Neural crest cell (in vitro differentiated cells): ENCODE measurements at places on chromosomes 4 and X.

DNA sequence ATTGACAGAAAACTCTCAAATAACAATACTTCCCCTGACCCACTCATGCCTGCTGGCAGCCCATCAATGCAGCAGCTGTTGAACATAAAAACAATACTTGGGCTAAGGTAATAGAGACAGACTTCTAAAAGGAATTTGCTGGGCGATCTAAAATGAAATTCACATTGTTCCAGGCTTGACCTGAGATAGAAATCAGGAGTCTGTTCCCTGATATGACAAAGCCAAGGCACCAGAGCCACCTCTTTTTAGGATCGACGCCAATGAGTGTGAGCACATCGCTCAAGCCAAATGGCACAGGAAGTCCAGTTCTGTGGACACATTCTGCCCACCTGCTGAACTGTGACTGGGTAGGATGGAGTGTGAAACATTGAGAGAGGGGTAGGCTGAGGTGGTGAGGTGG lies 4.9 kb downstream of the SEPTIN11 start:
- DNase-seq = no peak

DNA sequence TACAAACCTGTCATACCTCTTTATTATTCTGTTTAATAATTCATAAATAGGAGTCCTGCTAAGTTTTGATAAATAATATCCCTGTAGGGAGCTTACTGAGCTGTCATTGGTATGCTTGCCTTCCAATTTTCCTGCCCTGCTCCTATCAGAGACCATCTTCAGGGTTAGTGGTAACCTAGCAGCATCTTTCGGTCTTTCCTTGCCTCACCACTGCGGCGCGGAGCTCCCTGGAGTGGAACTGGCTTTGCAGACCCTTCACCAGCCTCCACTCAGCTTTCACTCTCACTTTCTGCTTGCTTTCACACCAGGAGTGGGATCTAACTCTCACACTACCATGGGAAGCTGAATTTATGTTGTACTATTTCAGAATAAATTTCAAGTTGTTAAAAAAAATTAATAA lies 481.7 kb upstream of the ATOH1 start:
- DNase-seq = no peak

- DNase-seq = peak; percentile 17
These were observed 29.6 kb downstream of the PDGFC start for GRCh38 chr4:156941940-156942548.

DNA sequence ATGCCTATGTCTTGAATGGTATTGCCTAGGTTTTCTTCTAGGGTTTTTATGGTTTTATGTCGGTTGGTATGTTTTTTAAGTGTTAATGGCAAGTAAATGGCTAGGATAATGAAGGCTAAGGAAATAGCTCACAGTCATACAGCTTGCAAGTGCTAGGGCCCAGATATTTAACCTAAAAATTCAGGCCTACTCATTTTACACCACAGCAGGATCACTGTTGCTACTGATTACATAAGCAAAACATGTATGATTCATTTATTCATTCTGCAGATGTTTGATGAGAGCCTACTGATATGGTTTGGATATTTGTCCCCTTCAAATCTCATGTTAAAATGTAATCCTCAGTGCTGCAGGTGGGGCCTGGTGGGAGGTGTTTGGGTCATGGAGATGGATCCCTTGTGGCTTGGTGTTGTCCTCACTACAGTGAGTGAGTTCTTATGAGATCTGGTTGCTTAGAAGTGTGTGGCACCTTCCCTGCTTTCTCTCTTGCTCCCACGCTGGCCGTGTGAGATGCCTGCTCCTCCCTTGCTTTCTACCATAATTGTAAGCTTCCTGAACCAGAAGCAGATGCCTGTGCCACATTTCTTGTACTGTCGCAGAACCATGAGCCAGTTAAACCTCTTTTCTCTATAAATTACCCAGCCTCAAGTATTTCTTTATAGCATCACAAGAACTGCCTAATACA lies 175.5 kb downstream of the MAPK10 start:
- no peak for DNase-seq

DNA sequence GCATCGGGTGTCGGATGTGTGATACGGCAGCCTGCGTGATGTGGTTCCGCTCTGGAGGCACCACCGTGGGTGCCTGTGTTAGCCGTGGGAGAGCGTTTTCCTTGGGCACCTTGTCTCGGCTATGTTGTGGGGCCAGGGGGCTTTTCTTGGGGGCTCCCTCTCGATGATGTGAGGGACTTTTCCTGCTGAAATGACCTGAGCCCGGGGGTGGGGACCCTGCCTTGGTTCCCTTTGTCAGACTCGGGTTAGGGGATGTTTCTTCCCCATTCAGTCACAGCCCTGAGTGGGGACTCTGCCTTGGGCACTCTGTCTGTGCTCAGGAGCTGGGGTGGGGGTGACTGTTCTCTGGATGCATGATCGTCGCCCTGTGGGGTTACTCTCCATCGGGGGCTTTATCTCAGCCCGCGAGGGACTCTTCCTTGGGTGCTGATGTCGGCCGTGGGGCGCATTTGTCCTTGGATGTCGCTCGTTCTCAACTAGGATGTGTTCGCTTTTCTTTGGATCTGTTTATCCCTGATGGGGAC lies 26.7 kb downstream of the CT45A3 start:
- DNase-seq = no peak

- DNase-seq = no peak
These were observed 2315.4 kb upstream of the AGA start for GRCh38 chr4:179757641-179758040.

GRCh38 chr4:26372525-26373172 lies 51.8 kb downstream of the RBPJ start:
- DNase-seq = no peak

DNA sequence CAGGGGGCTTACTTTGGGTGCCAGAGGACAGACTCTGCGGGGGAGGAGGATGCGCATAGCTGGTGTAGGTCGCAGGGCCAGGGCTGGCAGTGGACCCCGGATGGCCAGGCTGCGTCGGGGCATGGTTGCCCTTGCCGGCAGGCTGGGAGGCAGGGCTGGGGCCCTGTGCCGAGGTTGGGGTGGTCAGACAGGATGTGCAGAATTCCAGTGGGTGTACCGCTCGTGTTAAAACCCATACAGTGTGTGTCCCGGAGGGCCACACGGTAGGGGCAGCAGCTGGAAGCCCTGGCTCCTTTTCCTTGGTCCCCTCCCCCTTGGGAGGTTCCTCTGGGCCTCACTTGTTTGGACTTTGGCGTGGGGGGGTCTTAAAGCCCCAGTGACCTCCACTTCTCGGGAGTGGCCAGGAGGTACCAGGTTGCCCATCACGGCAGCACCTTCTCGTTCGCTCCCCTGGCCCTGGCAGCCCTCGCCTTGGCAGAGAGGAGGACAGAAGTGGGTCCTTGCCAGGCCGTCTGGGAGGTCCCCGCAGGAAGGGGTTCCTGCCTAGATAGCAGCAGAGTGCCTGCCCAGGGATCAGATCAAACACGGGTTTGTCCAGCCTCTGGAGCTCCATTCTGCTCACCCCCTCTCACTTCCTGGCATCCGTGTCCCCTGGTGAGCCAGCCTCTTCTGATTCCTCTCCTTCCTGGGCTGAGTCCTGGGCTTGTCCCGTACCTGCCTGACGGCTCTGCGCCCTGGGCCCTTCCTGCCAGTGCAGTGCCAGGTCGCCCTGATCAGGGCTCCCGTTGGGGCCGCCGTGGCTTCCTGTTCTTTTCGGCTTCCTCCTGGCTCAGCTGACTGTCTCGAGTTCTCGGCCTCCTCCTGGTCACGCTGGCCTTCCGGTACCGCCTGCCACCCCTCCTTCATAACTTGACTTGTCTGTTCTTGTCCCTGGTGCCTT lies 56.7 kb upstream of the HGFAC start:
- DNase-seq = no peak

GRCh38 chr4:88818631-88819470 lies 121.2 kb upstream of the NAP1L5 start:
- DNase-seq = no peak

- no peak for DNase-seq
These were observed 520.4 kb downstream of the NLGN4X start for GRCh38 chrX:5708251-5708650.
